Activated T-helper 1 cell treated with Interleukin-2 at 50 U/mL for 16 hours (primary cell): ENCODE measurements at places on chromosomes 16 and 17.
A peak's percentile ranks its signal among the peaks of the same experiment; 100 is the strongest.

- no peak for DNase-seq
These were observed 144.0 kb upstream of the CIBAR2 start for GRCh38 chr16:85256190-85256739.

DNA sequence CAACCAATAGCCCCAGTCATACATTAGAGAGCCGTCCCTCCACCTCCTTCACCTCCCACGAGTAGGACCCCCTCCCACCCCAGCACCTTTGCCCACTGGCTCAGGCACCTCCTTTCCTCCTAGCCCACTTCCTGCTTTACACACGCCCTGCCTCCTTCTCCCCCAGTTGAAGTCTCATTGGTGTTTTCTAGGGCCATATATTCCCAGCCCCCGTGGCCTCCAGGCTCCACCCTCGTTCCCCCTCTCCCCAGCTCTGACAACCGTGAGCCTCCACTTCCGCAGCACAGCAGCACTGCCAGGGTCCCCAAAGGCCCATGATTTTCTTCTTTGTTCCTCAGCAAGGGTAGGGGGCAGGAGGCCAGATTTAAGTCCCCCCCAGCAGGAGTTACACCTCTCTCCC is 340.3 kb upstream of the TNRC6C start:
- DNase-seq: no peak

DNA sequence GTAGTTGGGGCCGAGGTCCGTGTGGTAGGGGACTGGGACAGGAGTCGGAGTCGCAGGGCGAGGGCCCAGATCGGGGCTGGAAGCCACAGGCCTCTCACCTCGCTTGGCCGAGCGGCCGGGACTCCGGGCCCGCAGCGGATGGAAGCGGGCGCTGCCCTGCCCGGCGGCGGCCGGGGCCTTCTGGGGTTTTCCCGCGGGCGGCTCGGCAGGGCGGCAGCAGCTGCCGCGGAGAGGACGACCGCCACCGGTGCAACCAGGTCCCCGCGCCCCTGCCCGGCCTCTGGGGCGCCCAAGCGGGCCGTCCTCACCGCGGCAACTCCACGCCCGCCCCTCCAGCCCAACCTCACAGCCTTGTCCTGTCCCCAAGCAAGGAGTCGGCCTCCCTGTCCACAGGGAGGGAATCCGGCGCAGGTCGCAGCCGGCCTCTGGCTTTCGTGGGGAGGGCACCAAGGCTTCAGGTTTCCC is 15.6 kb upstream of the UTP6 start:
- no peak for DNase-seq

DNA sequence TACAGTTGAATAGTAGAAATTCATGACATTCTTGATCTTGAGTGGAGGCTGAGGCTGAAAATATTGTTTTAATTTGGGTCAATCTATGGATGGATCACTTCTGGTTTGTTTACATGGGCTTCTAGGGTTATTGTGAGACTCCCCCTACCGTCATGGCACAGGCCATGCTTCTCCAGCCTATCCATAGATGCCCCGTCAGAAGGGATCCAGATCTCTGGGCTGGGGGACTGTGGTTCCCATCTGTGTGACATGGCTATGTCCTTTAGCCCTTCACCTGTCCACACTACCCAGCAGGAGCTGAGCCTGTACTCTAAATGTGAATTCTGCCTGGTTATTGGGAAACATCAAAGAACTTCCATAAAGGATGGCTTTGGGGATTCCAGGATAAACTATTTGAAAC is 160.4 kb downstream of the ABCC12 start:
- DNase-seq: no peak

DNA sequence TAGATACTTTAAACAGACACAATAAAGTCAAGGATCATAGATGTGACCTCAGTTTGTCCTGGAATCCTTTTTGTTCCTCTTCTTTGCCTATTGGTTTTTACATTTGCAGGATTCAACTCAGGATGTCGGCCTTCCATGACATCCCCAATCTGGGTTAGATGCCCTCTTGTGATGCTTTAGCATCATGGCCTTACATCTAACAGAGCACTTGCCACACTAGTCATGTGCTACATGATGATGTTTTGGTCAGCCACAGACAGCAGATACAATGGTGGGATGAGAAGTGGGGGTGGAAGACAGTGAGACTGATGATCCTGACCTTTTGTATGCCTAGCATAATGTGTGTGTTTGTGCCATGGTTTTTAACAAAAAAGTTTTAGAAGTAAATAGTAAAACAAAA is 1.8 kb upstream of the SYNRG start:
- DNase-seq: no peak

DNA sequence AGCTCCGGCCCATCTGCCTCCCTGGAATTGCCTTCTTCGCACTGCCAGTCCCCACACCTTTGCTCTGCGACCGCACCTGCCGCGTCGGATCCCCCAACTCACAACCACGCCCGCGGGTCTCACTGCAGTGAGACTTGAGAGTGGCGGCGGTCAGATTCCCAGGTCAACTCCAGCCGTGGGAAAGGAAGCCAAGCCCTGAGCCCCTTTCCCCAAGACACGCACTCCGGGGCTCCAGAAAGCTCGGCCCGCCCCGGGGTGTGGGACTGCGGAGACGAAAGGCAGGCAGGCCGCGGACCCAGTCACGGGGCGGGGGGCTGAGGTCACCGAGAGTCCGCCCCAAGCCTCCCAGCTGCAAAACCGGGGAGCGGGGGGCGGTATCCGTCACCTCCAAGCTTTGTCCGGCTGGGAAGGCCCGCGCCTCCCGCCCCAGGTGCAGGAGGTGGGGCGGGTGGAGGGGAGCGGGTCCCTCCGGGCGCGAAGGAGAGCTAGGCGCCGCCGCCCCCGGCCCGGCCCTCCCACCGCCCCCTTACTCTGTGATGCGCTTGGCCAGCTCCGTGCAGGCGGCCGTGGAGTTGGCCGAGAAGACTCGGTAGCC is 615 bp downstream of the PRPSAP1 start:
- DNase-seq: peak; percentile 1

- DNase-seq: no peak
These were observed 15.1 kb upstream of the LHX1 start for GRCh38 chr17:36922175-36922574.

- DNase-seq: no peak
These were observed 57.8 kb downstream of the LDHD start for GRCh38 chr16:75058806-75059205.

DNA sequence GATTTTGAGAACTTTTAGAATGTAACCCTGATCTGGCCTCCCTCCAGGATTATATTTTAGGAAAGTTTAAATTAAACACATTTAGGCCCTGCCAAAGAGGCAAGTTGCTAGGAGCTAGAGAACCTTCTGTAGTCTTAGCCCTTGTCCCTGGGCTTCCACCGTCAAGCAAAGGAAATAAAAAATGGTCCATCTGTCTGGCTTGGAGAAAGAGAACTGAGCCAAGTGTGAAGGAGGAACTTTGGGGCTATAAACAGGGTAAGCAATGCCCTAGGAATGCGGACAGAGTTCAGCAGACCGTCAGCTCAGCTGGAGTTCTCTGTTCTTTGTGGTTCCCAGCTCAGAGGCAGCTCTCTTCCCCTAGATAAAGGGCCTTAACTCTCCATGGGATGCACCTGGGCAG is 29.6 kb downstream of the RCVRN start:
- no peak for DNase-seq

DNA sequence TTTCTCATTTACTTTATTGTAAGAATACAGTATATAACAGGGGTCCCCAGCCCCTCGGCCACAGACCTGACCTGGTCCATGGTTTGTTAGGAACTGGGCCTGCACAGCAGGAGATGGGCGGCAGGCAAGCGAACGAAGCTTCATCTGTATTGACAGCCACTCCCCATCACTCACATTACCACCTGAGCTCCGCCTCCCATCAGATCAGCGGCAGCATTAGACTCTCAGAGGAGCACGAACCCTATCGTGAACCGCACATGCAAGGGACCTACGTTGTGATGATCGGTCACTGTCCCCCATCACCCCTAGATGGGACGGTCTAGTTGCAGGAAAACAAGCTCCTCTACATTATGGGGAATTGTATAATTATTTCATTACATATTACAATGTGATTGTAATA is 410.6 kb downstream of the SLC39A11 start:
- no peak for DNase-seq
